ENCODE measurements at places on chromosomes 7 and 10. TPM values are rescaled to one million over a fixed set of nuclear protein-coding genes. Genes with fewer than 3 reads are reported as not detected.
A peak's percentile ranks its signal among the peaks of the same experiment; 100 is the strongest.

- H3K27me3 ChIP-seq, result peaks cover 4% of the 10 kb centered on the region
- no peak for DNase-seq
- H3K36me3 ChIP-seq, result peaks cover 8% of the 10 kb centered on the region
- peaks cover 49% of the 10 kb centered on the region for H3K4me1 ChIP-seq
- peak overlapping the region; percentile 56 for H3K4me3 ChIP-seq
- H3K27ac ChIP-seq, result peak overlapping the region; percentile 55
Observed at GRCh38 chr7:91228927-91229558, 35.2 kb upstream of the FZD1 start.

DNA sequence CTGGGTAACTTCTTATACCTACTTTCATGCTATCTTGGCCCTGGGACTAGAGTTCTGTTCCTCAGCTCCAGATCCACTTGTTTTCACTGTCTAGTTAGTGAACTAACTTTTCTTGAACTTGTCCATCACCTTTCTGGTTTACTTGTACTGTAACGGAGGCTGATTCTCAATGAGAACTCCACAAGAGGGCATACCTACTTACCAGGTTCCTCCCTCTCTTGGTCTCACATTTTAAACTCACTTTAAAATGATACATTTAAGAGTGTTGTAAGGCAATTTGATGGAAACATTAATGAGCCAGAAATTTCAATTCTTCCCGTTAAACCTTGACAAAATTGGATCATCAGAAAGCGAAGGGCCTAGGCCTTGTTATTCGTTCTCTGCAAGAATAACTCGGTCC lies 111.6 kb downstream of the MAGI2 start:
- peaks cover 25% of the 10 kb centered on the region for H3K4me1 ChIP-seq
- H3K4me3 ChIP-seq, result no peak overlapping the region
- DNase-seq, result no peak

DNA sequence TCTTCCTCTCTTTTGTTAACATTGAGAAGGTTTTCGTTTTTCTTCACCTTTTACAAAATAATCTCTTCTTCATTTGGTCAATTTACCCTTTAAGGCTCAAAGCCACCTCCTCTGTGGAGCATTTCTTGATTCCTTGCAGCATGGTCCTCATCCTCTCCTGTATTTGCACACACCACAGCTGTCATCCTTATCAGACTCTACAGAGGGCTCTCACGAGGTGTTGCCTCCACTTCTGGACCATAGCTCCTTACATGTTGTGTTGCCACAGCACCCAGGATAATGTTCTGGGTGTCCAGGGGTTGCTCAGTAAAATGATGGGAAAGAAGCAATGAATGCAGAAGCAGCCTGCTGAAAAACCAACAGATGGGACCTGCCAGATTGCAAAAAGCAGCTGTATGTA lies 192.8 kb downstream of the SH2D4B start:
- no peak overlapping the region for H3K4me3 ChIP-seq
- no peak overlapping the region for H3K27ac ChIP-seq
- no peaks in the 10 kb centered on the region for H3K36me3 ChIP-seq
- DNase-seq, result no peak

GRCh38 chr7:66626331-66626934 lies 2.2 kb upstream of the KCTD7 start:
- peaks cover 39% of the 10 kb centered on the region for H3K4me1 ChIP-seq
- DNase-seq, result peak; percentile 79
- peaks cover 11% of the 10 kb centered on the region for H3K36me3 ChIP-seq
- 0 out of 2 replicates have a peak overlapping the region, but pooled peaks have one; percentile 73 for H3K4me3 ChIP-seq

GRCh38 chr7:143406002-143406357 lies 2.7 kb downstream of the EPHA1 start:
- DNase-seq, result no peak
- peaks cover 31% of the 10 kb centered on the region for H3K4me1 ChIP-seq
- no peaks in the 10 kb centered on the region for H3K36me3 ChIP-seq
- H3K27ac ChIP-seq, result no peak overlapping the region
- H3K4me3 ChIP-seq, result no peak overlapping the region

GRCh38 chr7:84161398-84161797 lies 33.2 kb downstream of the SEMA3A start:
- peaks cover 11% of the 10 kb centered on the region for H3K4me1 ChIP-seq
- DNase-seq, result no peak
- H3K27me3 ChIP-seq, result no peaks in the 10 kb centered on the region
- no peak overlapping the region for H3K27ac ChIP-seq

DNA sequence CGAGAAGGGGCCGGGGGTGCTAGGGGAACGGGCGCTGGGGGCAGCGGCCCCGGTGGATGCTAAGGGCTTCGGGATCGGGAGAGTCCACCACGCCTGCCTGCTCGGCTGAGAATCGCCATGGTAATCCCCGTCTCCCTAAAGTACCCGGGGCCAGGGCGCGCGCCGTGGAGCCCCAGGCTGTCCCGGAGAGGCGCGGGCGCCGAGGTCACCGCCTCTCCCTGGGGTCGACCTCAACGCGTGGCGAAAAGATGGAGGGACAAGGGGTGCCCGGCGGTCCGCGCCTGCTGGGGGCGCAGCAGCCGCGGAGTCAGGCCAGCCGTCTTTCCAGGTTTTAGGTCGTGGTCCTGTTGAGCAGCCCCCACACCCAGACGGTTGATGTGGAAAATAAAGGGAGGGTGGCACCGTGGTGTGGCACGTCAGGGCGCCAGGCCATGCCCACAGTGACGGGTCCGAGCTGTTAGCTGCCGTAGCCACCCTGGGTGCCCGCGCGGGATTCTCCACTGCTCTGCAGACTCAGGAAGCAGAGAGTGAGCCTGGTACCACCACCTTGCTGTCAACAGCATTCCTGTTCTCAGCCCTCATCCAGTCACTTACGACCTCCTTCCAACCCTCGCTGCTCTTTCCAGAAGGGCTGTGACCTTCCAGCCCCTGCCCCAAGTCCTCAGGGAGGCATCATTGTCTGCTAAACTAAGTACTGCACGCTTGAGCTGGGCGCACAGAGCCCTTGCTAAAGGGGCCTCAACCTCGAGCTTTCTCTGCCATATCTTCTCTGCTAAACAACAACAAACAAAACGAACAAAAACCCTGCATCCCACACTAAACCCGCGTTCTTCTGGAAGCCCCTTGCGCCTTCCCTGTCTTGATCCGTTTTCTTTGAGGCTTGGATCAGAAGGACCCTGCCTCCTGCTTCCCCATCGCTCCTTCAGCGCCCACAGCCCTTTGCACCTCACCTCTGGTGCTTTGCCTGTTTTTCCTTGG lies 666 bp downstream of the SMKR1 start:
- peak overlapping the region; percentile 43 for H3K4me3 ChIP-seq
- no peaks in the 10 kb centered on the region for H3K36me3 ChIP-seq
- H3K4me1 ChIP-seq, result peaks cover 2% of the 10 kb centered on the region
- H3K27ac ChIP-seq, result no peak overlapping the region

GRCh38 chr7:68511281-68511680 lies 1087.0 kb upstream of the AUTS2 start:
- H3K36me3 ChIP-seq, result no peaks in the 10 kb centered on the region
- H3K27ac ChIP-seq, result no peak overlapping the region
- DNase-seq, result no peak
- no peak overlapping the region for H3K4me3 ChIP-seq

DNA sequence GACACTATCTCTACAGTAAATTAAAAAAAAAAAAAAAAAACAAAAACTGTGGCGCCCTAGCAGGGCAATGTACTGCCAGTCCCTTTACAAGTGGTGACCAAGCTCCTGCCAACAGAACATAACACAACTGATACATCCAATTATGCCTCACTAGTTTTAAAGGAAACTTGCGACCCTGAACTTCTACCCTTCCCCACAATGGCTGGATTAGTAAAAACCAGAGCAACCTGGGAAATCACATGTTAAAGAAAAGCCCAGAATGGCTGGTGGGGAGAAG lies 16.5 kb downstream of the ATE1 start:
- H3K4me3 ChIP-seq, result no peak overlapping the region
- peak overlapping the region; percentile 81 for H3K27ac ChIP-seq
- peaks cover 8% of the 10 kb centered on the region for H3K4me1 ChIP-seq
- H3K27me3 ChIP-seq, result no peaks in the 10 kb centered on the region
- no peak for DNase-seq
- H3K36me3 ChIP-seq, result peaks cover 10% of the 10 kb centered on the region

DNA sequence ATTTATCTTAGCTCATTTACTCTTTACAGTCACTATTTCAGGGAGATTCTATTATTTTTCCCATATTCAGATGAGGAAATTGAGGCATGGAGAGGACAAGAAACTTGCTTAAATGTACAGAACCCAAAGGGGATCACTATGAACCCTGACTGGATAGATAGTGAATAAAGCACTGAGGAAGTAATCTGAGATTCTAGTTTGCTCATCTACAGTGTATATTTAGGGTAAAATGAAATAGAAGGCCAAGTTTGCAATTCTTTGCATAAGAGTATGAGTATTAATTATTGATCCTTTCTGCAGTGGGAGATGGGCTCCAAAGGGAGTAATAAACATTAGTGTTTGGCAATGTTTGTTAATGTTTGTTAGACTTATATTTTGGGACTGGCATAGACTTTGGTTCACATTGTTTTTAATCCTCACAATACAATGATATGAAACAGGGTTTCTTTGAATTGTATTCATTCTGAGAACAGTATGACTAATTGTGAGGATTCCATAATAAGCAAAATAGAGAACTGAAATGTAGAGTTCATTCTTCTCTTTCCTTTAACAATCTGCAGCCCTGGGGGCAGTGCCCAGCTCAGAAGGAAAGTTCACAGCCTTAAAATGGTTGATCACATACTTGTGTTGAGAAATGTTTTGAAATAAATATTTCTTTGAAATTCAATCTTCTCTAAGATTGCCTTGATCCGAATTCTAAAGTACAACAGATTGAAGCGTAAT lies 131.0 kb upstream of the ZNF804B start:
- no peaks in the 10 kb centered on the region for H3K27me3 ChIP-seq
- DNase-seq, result no peak
- H3K4me1 ChIP-seq, result no peaks in the 10 kb centered on the region
- H3K4me3 ChIP-seq, result no peak overlapping the region

- no peak overlapping the region for H3K4me3 ChIP-seq
- DNase-seq, result no peak
- no peak overlapping the region for H3K27ac ChIP-seq
- H3K27me3 ChIP-seq, result no peaks in the 10 kb centered on the region
- peaks cover 4% of the 10 kb centered on the region for H3K36me3 ChIP-seq
- H3K4me1 ChIP-seq, result peaks cover 21% of the 10 kb centered on the region
Observed at GRCh38 chr7:121211253-121211652, 117.5 kb upstream of the WNT16 start.

DNA sequence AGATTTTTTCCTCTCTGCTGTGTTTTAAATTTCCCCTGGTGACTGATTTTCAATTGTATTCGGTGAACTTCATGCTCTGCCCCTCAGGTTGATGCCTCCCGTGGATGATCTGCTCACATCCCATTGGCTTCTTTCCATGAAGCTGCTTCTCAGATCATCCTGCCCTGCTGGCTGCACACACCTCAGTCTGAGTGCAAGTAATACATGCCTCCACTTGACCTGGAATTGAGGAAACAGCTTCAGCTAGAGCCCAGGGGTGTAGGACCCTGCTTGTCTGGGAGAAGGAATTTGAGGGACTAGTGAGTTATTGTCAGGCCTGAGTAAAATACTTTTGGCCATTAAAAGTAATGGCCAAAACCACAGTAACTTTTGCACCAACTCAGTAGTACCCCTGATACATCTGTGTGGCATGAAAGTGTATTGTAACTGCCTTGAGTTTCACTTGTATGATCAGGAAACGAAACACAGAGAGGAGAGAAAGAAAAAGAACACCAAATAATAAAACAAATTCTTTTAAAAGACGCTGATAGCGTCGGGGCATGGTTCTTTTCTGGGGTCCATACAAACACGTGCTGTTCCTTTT lies 49.4 kb downstream of the SPAM1 start:
- DNase-seq, result no peak
- no peak overlapping the region for H3K27ac ChIP-seq
- no peaks in the 10 kb centered on the region for H3K36me3 ChIP-seq
- H3K4me3 ChIP-seq, result no peak overlapping the region
- H3K27me3 ChIP-seq, result no peaks in the 10 kb centered on the region
- no peaks in the 10 kb centered on the region for H3K4me1 ChIP-seq

- no peaks in the 10 kb centered on the region for H3K27me3 ChIP-seq
- H3K4me3 ChIP-seq, result no peak overlapping the region
- H3K4me1 ChIP-seq, result no peaks in the 10 kb centered on the region
- no peak overlapping the region for H3K27ac ChIP-seq
- no peak for DNase-seq
Observed at GRCh38 chr7:50262916-50263690, 41.4 kb upstream of the IKZF1 start.

GRCh38 chr7:33108554-33109004 lies 625 bp downstream of the RP9 start:
- peak overlapping the region; percentile 75 for H3K27ac ChIP-seq
- peaks cover 33% of the 10 kb centered on the region for H3K4me1 ChIP-seq
- H3K4me3 ChIP-seq, result peak overlapping the region; percentile 99
- no peaks in the 10 kb centered on the region for H3K27me3 ChIP-seq
- H3K36me3 ChIP-seq, result no peaks in the 10 kb centered on the region

DNA sequence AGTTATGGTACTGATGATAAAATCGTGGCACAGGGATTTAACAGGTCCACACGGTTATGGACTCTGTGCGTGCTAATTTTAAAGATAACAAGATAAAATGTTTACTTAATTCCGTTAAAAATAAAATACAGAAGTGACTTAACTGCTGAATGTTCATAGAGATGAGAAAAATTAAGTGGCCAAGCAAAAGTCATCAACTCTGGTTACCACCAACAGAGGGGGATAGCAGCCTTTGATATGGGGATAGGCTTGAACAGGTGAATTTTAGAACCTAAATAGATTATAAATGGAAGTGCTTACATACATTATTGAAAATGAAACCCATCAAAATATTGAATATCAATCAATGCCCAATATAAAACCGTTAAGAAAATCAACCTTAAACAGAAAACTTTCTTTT lies 245.0 kb downstream of the WDR37 start:
- no peak overlapping the region for H3K27ac ChIP-seq
- no peaks in the 10 kb centered on the region for H3K27me3 ChIP-seq
- no peaks in the 10 kb centered on the region for H3K4me1 ChIP-seq
- H3K4me3 ChIP-seq, result no peak overlapping the region

- H3K36me3 ChIP-seq, result no peaks in the 10 kb centered on the region
- H3K4me3 ChIP-seq, result no peak overlapping the region
- no peak overlapping the region for H3K27ac ChIP-seq
Observed at GRCh38 chr7:133761443-133761842, 365.7 kb upstream of the LRGUK start.

DNA sequence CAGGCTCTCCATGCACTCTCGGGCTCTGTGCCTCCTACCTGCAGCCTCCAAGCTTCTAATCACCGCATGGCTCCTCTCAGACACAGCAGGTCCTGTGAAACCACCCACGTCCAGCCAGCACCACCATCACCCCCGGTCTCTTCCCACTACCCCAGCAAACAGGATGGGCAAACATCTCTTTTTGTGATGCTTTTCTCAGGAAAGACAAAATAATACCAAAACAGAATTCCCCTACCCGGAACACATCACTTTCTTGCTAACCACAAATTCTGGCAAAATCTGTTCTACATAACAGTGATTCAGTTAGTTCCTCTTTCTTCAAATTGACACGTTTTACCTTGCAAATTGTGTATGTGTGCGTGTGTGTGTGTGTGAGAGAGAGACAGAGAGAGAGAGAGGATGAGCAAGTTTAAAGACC lies 6.5 kb downstream of the SNX8 start:
- peaks cover 5% of the 10 kb centered on the region for H3K36me3 ChIP-seq
- no peak overlapping the region for H3K4me3 ChIP-seq
- no peaks in the 10 kb centered on the region for H3K27me3 ChIP-seq
- no peak overlapping the region for H3K27ac ChIP-seq

Gene FOXP2
- total RNA-seq, result 0.10 TPM

Gene ENTPD1
- total RNA-seq, result not detected

Gene VWC2
- not detected for total RNA-seq

Gene TMEM225B
- total RNA-seq, result 0.54 TPM

Gene CRTAC1
- total RNA-seq, result not detected

Gene TFAM
- total RNA-seq, result 26.4 TPM

Gene GBX1
- not detected for total RNA-seq

Gene AZGP1
- total RNA-seq, result not detected

Gene ANKRD1
- total RNA-seq, result 15.3 TPM

Gene LBX1
- not detected for total RNA-seq

Gene CHCHD3
- total RNA-seq, result 53.9 TPM

Data from HFFc6 (cell line).